ENCODE measurements at places on chromosomes 1 and 21. TPM values are rescaled to one million over a fixed set of nuclear protein-coding genes. Genes with fewer than 3 reads are reported as not detected.
A peak's percentile ranks its signal among the peaks of the same experiment; 100 is the strongest.

HES2 gene
- not detected for total RNA-seq

PLA2G2C gene
- 0.39 TPM for total RNA-seq

LCE1F gene
- total RNA-seq: not detected

KIF14 gene
- 1.0 TPM for total RNA-seq

GRCh38 chr1:60394436-60394835 is 320.9 kb upstream of the C1orf87 start:
- no peaks in the 10 kb centered on the region for H3K4me1 ChIP-seq
- no peak overlapping the region for H3K4me3 ChIP-seq
- no peaks in the 10 kb centered on the region for H3K36me3 ChIP-seq

DNA sequence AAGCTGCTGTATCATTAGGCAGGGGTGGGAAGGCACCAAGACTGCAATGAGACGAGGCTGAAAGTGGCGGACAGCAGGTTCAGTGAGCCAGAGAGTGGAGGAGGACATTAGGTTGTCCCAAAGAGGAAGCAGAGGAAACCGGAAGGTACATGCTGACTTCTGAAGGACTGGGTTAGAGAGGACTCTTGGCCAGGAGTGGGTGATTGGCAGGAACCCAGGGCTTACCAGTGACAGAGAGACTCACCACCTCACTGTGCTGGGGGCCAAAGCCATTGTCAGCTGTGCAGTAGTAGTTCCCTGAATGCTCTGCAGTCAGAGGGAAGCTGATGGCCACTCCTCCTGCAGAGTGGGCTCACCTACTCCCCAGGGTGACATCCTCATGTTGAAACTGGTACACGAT is 41.9 kb upstream of the FCRL4 start:
- no peak for DNase-seq
- H3K27ac ChIP-seq: no peak overlapping the region
- H3K36me3 ChIP-seq: no peaks in the 10 kb centered on the region
- H3K4me3 ChIP-seq: no peak overlapping the region
- no peaks in the 10 kb centered on the region for H3K27me3 ChIP-seq
- H3K4me1 ChIP-seq: no peaks in the 10 kb centered on the region

DNA sequence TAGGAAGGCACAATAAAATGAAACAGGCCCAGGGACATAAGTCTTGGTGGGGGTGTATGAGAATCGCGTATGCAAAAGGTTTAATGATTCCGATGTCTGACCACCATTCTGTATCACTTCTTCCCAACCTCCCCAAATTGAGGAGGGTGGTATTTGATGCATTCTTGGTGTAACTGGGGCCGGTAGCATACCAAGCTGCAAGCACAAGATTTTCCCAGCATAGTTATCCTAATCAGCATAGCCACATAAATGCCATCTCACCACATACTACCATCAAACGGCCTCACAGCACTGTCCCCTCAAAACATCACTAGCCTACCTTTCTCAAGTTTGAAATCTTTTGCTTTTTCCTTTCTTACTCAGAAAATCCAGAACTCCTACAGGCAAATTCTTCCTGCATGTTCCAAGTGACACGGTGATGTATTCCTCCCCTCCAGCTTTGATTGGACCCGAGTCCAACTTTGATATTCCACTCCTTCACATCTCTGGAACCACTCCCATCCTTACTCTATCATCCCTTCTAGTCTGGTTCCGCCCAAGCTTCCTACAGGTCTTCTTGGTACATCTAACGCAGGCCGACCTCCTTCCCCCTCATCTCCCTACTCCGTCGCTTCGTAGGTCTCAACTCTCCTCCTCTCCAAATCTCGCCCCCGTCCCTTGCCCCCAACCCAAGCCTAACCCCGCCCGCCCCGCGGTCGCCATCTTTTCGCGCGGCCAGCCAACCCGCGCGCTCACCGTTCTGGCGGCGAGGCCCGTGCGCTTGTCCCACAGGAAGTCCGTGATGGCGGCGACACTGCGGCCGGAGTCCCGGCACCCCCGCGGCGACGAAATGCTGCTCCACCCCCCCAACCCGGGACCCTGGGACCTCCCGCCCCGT is 600 bp downstream of the CLK2 start:
- no peaks in the 10 kb centered on the region for H3K36me3 ChIP-seq
- no peaks in the 10 kb centered on the region for H3K27me3 ChIP-seq
- peak; percentile 39 for DNase-seq
- peak overlapping the region; percentile 90 for H3K27ac ChIP-seq
- peaks cover 14% of the 10 kb centered on the region for H3K4me1 ChIP-seq
- peak overlapping the region; percentile 84 for H3K4me3 ChIP-seq

DNA sequence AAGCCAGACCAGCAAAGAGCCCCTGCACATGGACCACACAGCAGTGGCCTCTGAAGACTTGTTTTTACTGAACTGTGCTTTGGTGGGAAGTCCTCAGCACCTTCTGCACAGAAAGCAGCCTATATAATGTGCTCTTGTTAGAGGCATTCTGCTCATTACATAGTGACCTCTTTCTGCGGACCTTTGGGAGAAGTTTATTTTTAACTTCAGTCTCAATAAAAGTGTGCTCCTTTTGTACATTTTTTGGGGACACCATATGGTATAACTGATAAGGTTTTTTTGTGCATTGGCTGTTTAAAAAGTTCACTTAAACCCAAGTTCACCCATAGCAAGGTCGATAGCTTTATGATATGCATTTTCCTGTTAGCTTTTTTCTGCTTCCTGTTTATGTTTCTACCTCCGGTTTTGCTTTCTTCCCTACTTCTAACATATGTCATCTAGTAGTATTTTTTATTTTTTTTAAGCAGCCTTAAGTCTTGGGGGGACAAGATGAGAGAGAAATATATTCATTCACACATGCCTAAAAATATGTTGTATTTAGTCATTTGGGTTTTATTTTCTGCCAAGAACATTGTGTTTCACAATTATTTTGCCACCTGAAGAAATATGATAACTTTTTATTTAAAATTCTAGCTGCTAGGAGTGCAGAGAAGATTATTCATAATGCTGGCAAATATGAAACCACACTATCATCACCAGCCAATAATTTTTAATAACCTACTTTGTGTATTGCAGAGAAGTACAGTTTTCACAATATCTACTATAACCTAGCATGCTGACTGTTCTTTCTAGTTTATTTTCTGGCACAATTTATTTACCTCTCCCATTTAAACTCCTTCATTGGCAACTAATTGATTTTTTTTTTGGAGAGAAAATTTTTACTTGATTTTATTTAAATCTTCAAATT is 22.9 kb upstream of the SLC19A2 start:
- H3K4me1 ChIP-seq: peaks cover 16% of the 10 kb centered on the region
- H3K27me3 ChIP-seq: no peaks in the 10 kb centered on the region
- H3K4me3 ChIP-seq: no peak overlapping the region
- no peaks in the 10 kb centered on the region for H3K36me3 ChIP-seq

DNA sequence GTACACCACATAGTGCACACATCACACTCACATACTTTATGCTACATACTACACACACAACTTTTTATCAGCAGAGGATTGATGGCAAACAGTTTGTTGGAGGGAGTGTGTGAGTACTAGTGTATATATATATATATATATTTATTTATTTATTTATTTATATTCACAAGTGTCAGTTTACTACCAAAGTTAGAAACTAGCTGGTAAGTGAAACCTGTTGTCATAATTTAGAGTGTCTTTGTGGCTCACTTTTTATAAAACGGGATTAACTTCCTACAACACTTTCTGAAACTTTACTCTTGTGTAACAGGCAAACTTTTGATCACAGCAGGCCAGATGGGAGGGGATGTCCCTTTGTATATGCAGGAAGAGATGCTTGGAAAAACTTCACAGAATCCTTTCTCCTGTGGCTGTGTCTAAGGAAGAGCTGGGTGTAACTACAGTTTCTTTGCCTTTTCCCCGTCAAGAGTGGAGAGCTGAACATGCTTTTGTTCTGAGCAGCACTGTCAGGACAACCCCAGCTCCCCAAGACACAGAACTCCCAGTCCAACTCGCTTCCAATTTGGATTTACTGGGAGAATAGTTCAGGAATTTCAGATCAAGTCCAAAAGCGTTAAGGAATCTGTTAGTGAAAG is 1.9 kb upstream of the SAMD13 start:
- H3K4me1 ChIP-seq: peaks cover 12% of the 10 kb centered on the region
- H3K4me3 ChIP-seq: no peak overlapping the region
- no peak for DNase-seq
- H3K27me3 ChIP-seq: no peaks in the 10 kb centered on the region
- H3K27ac ChIP-seq: peak overlapping the region; percentile 94

DNA sequence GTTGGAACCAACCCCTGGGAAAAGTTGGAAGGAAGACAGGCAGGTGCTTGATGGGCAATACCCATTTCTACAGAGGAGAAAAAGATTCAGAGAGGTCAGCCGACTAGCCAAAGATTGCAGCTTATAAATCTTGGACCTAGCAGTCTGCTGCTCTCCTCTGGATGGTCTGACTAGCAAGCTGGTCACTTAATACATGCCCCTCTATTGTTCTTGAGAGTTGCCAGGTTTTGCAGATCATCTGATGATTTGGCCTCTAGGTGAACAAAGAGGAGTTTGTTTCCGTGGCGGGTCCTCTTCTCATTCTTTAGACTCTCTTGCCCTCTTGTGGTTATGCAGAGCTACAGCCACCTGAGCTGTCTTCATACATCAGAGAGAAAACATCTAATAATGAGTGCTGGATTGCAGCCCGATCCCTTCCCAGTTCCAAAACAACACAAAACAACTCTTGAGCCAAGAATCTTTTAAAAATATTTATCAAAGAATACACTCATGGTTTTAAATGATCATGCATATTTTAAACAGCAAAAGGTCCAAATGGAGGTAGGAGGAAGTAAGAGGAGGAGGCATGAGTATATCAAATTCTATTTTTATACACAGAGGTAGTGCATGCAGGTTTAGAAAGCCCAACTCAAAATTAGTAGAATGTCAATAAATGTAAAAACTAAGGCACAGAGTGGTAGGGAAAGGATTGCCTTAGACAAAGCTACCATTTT is 115.7 kb downstream of the SLC30A10 start:
- H3K4me1 ChIP-seq: no peaks in the 10 kb centered on the region
- peaks cover 8% of the 10 kb centered on the region for H3K27me3 ChIP-seq
- H3K27ac ChIP-seq: no peak overlapping the region
- no peaks in the 10 kb centered on the region for H3K36me3 ChIP-seq
- H3K4me3 ChIP-seq: no peak overlapping the region

Measured in adrenal gland (tissue), 19 donors.